ENCODE measurements at places on chromosomes 7 and 10.

DNA sequence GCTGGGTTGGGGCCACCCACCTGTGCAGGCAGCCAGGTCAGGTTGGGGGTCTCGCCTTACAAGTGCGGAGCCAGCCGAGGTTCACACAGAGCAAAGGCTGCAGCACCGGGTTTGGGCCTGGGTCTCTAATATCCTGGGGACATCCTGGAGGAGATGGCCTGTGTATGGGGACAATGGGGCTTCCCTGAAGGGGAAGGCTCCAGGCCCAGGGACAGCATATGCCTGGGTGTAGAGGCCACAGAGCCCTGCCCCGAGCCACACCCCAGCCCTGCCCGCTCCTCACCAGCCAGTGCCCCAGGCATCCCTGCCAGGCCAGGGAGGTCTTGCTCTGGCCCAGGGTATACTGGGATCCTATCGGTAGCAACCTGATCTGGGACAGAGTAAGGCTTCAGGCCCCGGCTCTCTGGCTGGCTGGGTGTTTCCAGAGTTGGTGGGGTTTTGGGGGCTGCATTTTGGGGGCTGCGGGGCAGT, 9.1 kb downstream of the TTYH3 start:
- DNase-seq: no peak

GRCh38 chr10:84360637-84361365, 32.4 kb downstream of the CCSER2 start:
- no peak for DNase-seq

DNA sequence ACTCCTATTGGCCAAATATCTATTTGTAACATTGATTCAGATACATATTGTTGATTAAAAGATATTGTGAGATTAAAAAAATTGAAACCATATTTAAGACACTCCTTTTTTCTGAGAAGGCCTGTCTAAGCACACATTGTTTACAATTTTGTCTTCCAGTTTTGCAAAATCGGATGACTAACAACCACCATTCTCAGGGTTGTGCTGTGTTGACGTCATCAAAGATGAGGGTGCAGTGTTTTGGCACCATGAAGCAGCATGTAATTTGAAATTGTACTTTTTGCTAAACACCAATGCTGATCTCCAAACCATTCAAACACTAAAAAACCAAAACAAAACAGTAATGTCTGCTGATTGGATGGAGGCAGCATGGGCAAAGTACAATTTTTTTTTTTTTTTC, 7.4 kb downstream of the CREB5 start:
- no peak for DNase-seq

DNA sequence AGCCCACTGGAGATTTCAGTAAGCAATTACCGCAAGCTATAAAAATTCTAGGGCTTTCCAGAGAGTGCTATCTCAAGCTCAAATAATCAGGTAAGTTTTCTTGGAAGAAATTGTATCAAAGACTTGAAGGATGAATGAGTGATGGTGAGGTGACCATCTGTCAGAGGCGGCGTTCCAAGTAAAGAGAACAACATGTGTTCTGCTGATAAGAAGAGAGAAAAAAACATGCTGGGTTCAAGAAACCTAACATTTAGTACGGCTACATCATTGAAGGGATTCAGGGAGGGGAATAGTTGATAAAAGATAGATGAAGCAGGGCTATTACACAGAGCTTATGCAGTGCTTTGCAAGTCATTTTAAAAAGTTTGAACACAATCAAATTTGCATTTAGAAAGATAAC, 100.7 kb downstream of the GNAI1 start:
- no peak for DNase-seq

- DNase-seq: no peak
Measured at GRCh38 chr7:141663081-141663849, 38.7 kb downstream of the DENND11 start.

GRCh38 chr7:50978633-50979215, 196.0 kb upstream of the GRB10 start:
- DNase-seq: peak; percentile 97

- no peak for DNase-seq
Measured at GRCh38 chr7:81719865-81720264, 50.0 kb downstream of the HGF start.

DNA sequence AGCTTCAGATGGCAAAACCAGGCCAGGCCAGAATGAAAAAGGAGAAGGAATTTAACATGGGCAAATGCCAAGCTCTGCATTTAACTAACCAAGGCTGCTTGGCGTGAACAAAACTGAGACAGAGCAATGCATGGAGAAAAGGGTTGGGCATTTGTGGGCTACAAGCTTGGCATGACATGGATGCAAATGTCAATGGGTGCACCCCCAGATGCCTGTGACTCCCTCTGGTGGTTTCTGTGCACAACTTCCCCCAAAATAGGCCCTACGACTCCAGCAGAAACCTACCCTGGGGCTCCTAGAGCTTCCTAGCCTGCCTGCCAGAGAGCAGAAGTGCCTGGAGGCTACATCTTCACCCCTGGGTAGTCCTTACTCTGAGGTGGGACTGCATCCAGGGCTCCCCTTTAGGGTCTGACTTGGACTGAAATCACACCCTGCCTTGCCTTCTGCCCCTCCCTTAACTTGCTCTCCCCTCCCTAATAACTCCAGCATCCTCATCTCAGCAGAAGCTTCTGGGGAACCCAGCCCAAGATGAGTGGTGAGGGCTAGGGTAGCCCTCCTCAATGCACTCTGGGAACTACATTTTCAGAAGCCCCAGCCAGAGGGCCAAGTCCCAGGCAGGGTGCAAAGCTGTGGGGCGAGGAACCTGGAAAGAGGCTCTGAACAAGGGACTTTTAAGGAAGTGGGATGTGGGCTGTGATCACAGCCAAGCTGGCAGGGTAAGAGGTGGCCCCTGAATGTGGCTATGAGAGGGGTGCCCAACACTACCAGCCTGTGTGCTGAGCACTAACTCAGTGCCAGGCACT, 11.3 kb downstream of the GPRIN2 start:
- no peak for DNase-seq

- no peak for DNase-seq
Measured at GRCh38 chr10:131772441-131772840, 128.4 kb upstream of the PPP2R2D start.

DNA sequence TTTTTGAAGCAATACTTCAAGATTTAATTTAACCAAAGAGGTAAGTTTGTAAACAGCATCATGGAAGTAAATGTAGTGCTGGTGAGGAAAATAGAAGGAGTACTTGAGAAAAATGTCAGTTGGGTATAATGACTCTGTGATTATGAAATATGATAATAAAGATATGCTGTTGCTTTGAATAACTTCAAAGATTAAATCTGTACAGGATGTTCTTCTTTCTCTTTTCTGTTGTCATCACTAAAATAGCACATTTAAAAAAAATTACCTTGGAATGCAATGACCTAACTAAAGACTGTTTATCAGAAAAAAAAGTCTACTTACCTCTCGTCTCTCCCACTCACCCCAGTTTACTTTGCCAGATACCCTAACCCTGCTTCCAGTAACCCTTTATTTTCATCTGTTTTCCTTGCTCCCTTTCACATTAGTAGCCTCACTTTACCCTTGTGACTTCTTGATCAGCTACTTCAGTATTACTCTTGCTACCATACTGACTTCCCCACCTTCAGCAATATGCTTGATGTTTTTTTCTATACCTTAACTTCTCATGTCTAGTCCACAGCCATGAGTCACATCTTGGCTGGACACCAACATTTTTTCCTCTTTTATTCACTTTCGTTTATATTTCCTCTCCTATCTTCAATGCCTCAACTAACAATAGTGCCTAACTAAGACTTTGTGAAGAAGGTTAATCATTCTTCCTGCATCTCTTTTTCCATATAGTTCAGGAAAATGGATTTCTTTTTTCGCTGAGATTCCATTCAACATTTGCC, 29.7 kb upstream of the TAS2R16 start:
- no peak for DNase-seq

DNA sequence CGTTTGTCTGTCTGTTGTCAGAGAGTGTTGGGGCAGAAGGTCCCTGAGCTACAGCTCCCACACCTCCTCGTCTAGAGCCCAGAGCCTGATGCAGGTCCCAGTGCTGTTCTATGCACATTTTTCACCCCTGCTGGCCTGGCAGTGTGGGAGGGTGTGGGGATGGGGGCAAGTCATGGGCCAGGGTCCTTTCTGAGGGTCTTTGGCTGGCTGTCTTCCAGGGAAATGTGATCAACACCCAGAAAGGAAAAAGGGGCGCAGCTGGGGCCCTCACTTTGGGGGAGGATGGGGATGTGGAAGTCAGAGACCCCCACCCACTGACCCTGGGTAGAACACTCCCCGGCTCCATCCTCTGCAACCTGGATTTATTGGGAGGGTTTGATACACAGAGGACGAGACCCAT, 50.0 kb upstream of the ZNF716 start:
- no peak for DNase-seq

Data from NCI-H1694 (cell line).